Psoas muscle (tissue), 8 donors: ENCODE measurements at places on chromosomes 4 and X.

GRCh38 chr4:8400632-8401325 lies 39.7 kb downstream of the ACOX3 start:
- DNase-seq: no peak
- H3K27ac ChIP-seq: no peak overlapping the region
- no peak overlapping the region for H3K4me3 ChIP-seq
- no peaks in the 10 kb centered on the region for H3K27me3 ChIP-seq
- H3K36me3 ChIP-seq: peaks cover 58% of the 10 kb centered on the region
- peaks cover 12% of the 10 kb centered on the region for H3K4me1 ChIP-seq

DNA sequence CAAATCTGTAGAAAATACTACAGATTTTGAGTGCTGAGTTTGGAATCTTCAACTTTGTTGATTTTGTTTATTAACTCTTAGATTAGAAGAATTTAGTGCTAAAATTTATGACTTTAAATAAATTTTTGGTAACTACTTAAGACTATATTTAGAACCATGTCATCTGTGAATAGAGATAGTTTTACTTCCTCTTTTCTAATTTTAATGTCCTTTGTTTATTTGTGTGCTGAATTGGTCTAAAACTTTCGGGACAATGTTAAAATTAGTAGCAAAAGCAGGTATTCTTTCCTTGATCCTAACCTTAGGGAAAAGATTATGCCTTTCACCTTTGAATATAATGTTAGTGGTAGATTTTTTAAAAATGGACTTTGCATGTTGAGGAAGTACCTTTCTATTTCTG lies 119.7 kb upstream of the CXorf51A start:
- no peak overlapping the region for H3K4me3 ChIP-seq
- no peak overlapping the region for H3K27ac ChIP-seq
- H3K27me3 ChIP-seq: no peaks in the 10 kb centered on the region

DNA sequence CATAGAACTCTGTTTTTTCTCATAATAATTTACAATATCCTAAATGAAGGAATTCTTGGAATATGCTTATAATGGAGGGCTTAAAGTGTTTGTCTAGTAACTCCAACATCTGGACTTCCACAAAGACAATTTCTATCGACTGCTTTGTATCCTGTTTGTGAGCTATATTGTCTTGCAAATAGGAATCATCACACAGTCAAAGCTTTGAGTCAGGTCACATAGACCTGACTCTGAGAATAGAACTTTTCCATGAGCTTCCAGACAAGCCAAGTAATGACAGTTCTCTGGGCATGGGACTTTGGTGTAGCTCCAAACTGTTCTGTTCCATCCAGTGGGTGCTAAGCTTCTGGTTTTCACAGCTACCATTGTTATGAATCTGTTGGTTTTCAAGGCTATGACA lies 75.2 kb upstream of the GALNT7 start:
- no peak overlapping the region for H3K4me3 ChIP-seq
- DNase-seq: no peak
- H3K36me3 ChIP-seq: no peaks in the 10 kb centered on the region
- H3K4me1 ChIP-seq: no peaks in the 10 kb centered on the region
- H3K27ac ChIP-seq: no peak overlapping the region
- H3K27me3 ChIP-seq: no peaks in the 10 kb centered on the region

- DNase-seq: no peak
- peaks cover 54% of the 10 kb centered on the region for H3K4me1 ChIP-seq
- peak overlapping the region; percentile 98 for H3K27ac ChIP-seq
Measured at GRCh38 chr4:48337731-48338130, 3.6 kb upstream of the SLAIN2 start.

- H3K4me3 ChIP-seq: no peak overlapping the region
- no peaks in the 10 kb centered on the region for H3K4me1 ChIP-seq
- H3K36me3 ChIP-seq: no peaks in the 10 kb centered on the region
Measured at GRCh38 chr4:152997288-152997687, 61.2 kb downstream of the FHDC1 start.
